ENCODE measurements at places on chromosomes 13 and 19.

DNA sequence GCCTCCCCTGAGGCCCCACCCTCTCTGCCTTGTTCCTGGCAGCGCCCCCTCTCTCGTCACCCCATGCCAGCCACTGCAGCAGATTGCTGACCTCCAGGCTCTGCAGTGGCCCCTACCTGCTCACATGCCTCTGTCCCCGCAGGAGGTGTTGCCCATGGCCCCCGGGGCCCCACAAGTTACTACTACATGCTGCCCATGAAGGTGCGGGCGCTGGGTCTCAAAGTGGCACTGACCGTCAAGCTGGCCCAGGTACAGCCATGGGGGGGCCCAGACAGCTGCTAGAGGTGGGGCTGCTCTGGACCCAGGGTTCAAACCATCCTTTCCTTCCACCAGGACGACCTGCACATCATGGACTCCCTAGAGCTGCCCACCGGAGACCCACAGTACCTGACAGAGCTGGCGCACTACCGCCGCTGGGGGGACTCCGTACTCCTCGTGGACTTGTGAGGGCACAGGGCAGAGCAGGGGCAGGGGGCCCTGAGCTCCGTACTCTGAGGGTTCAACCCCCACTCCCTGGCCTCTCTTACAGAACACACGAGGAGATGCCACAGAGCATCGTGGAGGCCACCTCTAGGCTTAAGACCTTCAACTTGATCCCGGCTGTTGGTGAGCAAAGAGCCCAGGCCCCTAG lies 6.2 kb downstream of the MRPL4 start:
- DNase-seq, result no peak

DNA sequence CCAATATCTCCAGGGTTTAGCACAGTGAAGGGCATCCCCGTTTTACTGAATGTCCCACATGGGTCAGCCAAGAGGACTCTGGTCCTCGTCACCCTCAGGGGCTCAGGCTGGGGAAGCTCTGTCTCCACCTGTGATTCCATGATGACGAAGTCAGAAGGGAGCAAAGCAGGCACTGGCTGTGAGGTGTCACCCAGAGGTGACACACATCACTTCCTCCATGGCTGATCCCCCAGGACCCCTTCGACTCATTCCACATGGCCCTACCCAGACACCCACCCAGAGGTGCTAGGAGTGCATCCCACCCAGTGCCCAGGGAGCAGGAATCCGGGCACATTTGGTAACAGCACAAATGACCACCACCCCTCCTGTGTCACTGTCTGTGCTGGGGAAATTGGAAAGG lies 145.2 kb upstream of the VSTM2B start:
- DNase-seq, result no peak

- DNase-seq, result no peak
These were observed 1.6 kb upstream of the CACNG6 start for GRCh38 chr19:53989600-53990533.

- DNase-seq, result no peak
These were observed 261.3 kb downstream of the DACH1 start for GRCh38 chr13:71605744-71606143.

DNA sequence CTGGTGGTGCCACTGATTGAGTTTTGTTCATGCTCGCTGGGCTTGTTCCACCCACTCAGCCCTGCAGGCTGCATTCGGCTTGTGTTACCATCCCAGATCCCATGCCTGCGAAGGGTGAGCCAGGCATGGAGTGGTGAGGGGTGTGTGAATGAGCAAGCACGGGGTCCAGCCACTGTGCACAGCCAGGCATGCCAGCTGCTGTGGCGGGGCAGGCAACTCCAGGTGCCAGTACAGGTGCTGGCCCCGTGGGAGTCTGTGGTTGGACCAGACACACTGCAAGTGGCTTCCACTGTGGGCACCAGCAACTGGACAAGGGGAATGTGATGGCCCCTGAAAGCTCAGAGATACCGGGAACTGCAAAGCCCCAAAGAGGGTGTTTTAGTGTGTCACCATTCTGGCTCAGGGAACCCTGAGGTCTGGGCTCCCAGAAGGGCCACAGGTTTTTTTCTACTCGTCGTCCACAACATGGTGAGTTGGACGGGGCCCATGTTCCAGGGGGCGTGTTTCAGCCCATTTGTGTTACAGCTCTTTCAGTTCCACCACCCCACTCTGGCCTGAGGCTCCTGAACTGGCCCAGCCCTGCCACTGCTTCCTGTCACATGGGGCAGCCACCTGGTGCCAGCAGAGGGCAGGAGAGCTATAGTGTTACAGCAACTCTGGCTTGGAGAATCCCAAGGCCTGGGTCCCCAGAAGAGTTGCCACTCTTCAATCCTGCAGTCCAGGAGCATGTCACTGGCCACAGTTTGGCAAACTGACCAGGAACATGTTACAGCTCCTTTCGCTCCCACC lies 217.0 kb upstream of the OBI1 start:
- DNase-seq, result no peak

- DNase-seq, result no peak
These were observed at the start of gene MUC16 for GRCh38 chr19:9009935-9010651. MUC16 (minus strand) TSS chr19:9010409.

DNA sequence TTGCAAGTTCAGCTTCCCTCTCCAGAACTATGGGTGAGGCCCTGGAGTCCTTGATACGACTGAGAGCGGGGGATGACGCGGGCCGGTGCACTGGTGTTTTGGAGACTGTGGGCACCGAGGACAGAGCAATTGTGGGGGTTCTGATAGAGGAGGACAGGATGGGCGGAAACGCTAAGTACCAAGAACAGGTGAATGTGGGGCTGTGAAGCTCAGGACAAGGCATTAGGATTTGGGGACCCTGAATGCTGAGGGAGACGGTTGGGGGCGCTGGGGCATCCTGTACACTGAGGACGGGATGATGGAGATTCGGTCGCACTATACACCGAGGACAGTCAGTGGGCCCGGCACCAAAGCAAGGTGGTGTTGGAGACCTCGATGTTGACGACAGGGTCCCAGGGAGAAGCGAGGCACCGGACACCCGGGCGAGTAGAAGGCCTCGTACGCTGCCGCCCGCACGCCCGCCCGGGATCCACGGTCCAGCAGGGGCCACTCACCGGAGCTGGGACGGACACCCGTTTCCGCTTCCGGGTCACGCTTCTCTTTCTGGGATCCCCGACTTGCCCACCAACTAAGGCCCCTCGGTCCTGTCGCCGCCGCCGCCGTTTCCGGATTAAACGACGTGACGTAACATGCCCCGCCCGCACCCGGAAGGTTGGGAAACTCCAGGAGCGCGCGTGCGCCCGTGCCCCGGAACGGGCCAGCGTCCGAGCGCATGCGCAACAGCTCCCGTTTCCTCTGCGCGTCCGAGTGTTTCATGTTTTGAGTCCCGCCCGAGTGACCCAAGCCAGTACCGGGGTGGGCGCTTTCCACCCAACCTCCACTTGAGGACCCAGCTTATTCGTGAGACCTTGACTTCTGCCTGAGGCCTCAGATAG lies at the start of gene CHMP2A:
TSS of gene CHMP2A (minus strand) at position 612 of the 875 bp plus-strand sequence. CDS start 893 bp downstream, outside the sequence.
- DNase-seq, result peak; percentile 98

GRCh38 chr13:72677431-72677830 lies 50.0 kb downstream of the MZT1 start:
- DNase-seq, result no peak

GRCh38 chr19:5154129-5154798 lies 185.4 kb downstream of the KDM4B start:
- DNase-seq, result peak; percentile 51

GRCh38 chr13:44578067-44578400 lies 1.9 kb upstream of the TSC22D1 start:
- DNase-seq, result no peak

DNA sequence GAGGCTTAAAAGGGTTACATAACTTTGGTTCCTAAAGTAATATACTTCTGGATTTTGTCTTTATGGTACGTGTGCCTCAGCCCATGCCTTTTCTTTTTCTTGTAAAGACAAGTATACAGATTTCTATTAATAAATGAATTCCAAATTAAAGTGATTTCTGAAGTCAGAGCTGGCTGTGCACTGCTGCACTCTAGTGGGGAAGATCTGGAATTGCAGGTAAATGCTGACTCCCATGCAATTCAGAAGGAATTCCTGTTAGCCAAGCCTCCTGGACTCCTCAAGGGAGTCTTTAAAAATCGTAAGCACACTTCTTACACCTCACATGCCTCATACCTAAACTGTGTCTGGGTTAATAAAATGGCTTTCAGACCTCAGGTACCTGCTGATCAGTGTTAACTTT lies 118.4 kb upstream of the SLC7A1 start:
- no peak for DNase-seq

GRCh38 chr13:51146667-51147066 lies 35.6 kb upstream of the C13orf42 start:
- no peak for DNase-seq

GRCh38 chr13:28432816-28433560 lies 61.9 kb downstream of the FLT1 start:
- no peak for DNase-seq

DNA sequence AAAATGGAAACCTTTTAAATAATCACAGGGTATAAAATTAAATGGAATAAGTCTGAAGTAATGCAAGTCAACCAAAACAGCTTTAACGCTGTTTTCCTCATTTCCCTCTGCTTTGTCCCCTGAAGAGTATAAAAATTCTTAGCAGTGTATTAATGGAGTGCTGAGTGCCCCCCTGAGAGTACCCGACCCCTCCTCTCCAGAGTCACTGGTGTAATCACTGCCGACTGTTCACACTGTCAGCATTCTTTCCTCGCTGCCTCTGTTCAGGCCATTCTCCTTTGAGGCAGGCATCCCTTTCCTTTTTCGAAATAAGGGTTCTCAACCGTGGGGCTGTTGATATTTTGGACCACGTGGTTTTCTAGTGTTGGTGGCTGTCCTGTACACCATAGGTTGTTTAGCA lies 146.9 kb upstream of the SLC10A2 start:
- no peak for DNase-seq

DNA sequence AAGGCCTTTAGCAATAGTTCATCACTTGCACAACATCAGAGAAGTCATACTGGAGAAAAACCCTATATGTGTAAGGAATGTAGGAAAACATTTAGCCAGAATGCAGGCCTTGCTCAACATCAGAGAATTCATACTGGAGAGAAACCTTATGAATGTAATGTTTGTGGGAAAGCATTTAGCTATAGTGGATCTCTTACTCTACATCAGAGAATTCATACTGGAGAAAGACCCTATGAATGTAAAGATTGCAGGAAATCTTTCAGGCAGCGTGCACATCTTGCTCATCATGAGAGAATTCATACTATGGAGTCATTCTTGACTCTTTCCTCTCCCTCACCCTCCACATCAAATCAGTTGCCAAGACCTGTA lies 19.8 kb downstream of the ZNF583 start:
- DNase-seq, result no peak

DNA sequence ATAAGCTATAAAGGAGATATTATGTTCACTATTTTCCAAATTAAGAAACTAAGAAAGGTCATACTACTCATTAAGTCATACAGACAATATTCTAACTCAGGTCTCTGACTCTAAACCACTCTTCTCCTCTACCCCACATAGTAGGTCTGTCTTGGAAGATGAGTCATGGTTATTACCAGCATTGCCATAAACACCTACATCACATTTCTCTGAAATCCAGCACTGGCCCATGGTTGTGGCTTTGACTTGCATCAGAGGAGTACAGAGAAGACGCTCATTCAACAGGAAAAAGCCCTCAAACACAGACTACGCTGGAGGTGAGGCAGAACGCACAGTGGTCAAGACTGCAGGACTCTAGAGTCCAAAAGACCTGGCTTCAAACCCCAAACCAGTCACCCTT lies 476.8 kb downstream of the COG6 start:
- DNase-seq, result no peak

- no peak for DNase-seq
These were observed 72.2 kb downstream of the KCTD15 start for GRCh38 chr19:33868788-33869412.

GRCh38 chr19:50563597-50563996 lies 4.6 kb downstream of the LRRC4B start:
- no peak for DNase-seq

DNA sequence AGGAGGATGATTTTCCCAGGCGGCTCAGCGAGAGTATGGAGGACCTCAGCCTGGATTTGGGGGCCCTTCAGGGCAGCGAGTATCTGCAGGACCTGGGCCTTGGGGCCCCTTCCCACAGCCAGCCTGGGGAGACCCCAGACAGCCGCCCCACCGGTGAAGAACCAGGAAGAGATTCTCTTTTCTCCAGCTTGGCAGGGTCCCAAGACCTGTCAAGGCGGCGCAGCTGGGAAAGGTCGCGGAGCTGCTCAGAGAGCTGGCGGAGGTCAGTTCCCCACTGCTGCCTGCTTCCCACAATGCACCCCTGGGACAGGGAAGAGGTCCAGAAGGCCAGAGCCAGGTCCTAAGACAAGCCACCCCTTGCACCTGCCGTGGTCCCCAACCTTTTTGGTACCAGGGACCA lies 24.1 kb downstream of the ARHGEF18 start:
- no peak for DNase-seq

GRCh38 chr19:21092109-21092508 lies 10.1 kb downstream of the ZNF714 start:
- no peak for DNase-seq

DNA sequence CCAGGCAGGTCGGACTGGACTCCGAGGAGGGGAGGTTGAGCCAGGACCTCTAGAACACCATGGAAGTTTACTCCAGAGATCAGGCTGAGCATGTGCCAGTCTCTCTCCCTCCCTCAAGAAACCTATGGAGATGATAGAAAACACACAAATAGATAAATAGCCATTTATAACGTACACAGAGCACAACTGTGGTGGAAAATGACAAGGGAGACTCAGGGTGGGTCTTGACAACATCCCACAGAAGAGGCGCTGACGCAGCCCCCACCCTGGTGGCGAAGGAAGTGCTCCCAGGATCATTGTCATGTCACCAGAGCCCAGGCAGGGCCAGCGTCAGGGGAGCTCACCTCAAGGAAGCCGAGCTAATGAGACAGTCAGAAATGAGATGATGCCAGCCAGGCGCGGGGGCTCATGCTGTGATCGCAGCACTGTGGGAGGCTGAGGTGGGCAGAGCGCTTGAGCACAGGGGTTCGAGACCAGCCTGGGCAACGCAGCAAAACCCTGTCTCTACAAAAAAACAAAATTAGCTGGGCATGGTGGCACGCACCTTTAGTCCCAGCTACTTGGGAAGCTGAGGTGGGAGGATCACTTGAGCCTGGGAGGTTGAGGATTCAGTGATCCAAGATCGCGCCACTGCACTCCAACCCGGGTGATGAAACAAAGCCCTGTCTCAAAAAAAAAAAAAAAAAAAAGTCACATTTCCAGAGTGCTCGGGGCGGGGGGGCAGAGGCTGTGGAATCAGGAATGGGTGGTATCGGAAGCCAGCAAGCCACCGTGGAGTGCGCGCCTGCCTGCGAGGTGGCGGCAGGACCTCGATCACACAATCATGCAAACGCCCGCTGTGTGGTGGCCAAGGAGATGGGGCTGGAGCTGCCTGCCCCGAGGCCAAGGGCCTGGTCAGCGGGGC lies 178.4 kb downstream of the KDM4B start:
- DNase-seq, result no peak

GRCh38 chr13:28320884-28321574 lies 173.9 kb downstream of the FLT1 start:
- DNase-seq, result no peak

Data from stimulated activated CD4-positive, alpha-beta T cell treated with anti-CD3 and anti-CD28 coated beads, Interleukin-4, amount 100 ng/mL, for 1 hour (primary cell).